ENCODE measurements at places on chromosomes 2 and 18.
A peak's percentile ranks its signal among the peaks of the same experiment; 100 is the strongest.

DNA sequence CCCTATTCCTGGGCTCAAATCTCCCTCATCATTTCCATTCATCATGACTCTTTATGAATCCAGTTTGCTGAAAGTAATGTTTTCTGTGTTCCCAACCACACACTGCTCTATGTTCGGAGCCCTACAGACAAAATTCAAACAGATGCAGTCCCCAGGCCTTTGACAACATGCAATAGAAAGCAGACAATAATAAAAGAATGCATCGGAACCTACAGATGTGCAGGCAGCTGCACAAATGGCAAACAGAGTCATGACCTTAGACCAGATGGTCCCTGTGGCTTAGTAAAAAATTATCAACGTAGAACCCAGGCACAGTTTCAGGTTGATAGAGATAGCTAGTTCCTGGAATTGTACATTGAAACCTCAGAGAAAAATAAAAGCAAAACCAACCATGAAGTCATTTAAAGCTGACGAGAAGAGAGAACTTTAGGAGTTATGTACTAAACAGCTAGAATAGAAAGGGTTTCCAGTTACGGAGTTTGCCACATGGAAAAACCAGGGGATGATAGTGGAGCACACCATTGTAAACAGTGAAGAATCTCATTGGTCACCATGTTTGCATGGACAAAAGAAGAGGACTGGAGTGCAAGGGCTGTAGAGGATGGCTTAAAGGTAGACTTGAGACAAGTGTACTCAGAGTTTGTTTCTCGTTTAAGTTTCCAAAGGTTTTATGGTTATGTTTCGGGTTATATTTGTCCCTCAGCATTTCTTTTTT is 23.2 kb upstream of the ACVR1 start:
- DNase-seq: no peak

GRCh38 chr2:143635302-143635701 is 506.1 kb downstream of the ARHGAP15 start:
- no peak for DNase-seq

DNA sequence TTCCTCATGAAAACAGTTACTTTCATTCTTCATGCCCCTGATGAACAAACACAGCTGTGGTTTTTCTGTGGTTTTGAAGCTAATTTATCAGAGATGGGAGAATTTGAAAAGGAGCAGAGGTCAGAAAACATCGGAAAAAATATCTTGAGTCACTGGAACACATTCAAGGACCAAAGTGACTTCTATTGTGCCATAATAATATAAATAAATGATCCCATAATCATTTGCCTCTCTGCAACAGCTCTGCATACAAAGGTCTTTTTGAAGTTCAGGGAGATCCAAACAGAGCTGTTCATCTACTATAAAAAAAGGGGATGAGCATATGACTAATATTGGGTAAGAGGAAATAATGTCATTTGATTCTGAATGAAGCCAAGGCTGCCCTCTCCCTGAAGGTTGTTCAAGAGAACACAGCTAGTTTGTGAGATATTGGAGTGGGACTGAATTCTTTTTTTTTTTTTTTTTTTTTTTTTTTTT is 201.3 kb upstream of the GALNT5 start:
- DNase-seq: no peak

DNA sequence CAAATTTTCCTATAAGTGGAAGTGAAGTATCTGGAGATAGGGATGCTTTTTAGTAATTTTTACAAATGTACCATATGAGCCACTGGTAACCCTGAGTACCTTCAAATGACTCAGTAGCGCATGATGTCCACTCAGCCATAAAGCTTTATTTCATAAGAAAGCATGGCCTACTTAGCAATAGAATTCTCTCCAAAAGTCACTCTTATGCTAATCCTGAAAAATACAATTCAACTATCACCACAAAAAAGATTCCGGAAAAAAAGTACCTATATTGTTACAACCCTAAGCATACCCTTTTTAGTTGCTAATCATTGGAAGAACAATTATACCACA is 732.2 kb downstream of the SOCS6 start:
- DNase-seq: no peak

DNA sequence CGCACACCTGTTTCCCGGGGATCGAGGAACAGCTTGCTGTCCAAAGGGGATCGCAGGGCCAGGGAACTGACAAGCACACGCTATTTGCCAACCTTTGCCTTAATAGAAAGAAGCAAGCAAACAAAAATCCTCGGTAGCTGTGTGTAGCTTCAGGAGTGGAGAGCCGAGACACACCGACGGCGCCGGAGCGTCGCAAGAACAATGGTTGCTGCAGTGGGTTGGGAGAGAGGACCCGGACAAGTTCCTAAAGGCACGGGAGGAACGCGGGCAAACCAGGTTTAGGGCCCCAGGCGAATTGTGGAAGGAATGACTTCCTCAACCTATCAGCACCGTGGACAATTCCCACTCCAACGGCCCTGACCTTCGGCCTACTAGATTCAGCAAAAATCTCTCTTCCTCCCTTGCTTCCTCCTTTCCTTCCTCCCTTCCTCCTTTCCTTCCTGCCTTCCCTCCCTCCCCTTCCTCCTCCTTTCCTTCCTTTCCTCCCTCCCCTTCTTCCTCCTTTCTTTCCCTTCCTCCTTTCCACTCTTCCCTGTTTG is 4.9 kb upstream of the NEUROD1 start:
- no peak for DNase-seq

- DNase-seq: no peak
Observed at GRCh38 chr2:112156152-112156986, 18.2 kb downstream of the FBLN7 start.

- DNase-seq: no peak
Observed at GRCh38 chr18:41459656-41460055, 495.4 kb upstream of the PIK3C3 start.

DNA sequence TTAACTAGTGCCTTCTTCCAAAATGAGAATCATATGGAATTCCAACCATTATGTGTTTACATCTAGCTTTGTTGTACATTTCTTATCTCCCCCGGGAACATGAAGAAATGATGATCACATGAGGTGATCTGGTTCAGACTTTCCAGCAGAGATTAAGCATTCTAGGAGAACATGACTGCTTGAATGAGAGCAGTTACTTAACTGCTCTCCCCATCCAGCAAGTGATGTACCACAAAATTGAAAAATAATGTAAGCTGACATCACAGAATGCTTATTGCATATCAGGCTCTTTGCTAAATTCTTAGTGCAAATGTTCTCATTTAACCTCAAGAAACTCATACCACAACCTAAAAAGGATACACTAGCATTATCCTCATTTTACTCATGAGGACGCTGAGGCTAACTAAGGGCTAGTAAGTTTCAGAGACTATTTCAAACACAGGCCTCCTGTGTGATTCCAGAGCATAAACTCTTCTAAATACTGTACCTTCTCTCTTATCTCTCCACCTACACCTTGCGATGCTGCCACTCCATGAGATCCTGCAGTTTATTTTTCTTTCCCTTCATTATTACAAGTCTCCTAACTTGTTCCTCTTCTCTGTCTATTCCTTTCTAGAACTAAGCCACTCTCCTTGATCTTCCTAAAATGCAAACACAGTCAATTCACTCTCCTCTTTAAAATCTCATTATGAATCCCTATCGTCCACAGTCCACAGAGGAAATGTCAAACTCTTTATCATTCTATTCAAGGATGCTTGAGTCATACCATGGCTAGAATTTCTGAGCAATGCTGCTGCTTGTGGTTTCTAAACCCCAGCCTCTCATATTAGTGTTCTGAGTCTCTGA is 1224.8 kb upstream of the ZEB2 start:
- no peak for DNase-seq

GRCh38 chr2:147824620-147825019 is 20.2 kb upstream of the ACVR2A start:
- DNase-seq: no peak

GRCh38 chr2:44295633-44296359 is 20.5 kb downstream of the SLC3A1 start:
- DNase-seq: no peak

DNA sequence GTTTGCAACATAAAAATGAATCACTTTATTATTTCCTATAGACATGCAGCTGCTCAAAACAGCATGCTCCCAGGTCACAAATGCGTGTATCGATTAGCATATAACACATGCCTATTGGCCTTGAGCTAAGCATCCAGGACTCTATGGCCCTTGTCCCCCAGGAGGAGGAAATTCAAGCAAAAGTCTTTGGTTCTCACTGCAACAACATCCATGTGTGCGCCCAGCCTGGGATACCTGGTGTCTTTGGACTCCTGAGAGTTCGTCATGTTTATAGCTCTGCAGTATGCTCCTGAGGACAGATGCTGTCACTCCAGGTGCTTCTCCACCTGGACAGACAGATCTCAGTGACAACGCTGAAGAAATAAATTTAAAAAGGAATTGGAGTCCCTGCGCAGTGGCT is 284.6 kb downstream of the PHLPP1 start:
- DNase-seq: no peak

DNA sequence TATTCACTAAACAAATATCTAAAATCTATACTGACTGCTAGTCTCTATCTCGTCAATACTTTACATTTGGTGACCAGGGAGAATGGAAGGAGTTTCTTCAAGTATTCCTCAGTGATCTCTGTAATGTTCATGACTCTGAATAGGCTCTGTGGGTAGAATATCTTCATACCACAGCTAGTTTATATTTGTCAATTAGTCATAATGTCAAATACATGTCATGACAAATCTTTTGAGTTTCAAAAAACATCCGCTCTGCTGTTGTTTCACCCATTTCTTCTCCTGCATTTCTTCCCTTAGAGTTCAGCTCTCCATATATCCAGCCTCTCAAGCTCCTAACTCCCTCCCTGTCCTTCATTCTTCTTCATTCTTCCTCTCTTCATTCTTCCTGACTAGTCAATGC is 206.5 kb upstream of the FANCL start:
- no peak for DNase-seq

GRCh38 chr18:69401226-69401971 is 711 bp downstream of the DOK6 start:
- no peak for DNase-seq

- no peak for DNase-seq
Observed at GRCh38 chr2:240635998-240636547, 10.8 kb downstream of the GPR35 start.

- DNase-seq: no peak
Observed at GRCh38 chr2:126907671-126908070, 9.0 kb downstream of the TEX51 start.

GRCh38 chr2:180450841-180451240 is 443.7 kb upstream of the CWC22 start:
- no peak for DNase-seq

GRCh38 chr2:68832233-68832869 is 38.8 kb downstream of the BMP10 start:
- peak; percentile 75 for DNase-seq

GRCh38 chr2:42827647-42828486 is 35.5 kb upstream of the HAAO start:
- DNase-seq: peak; percentile 74
